ENCODE measurements at places on chromosomes 13 and 19.

GRCh38 chr19:40718774-40719391 lies 2.0 kb downstream of the ITPKC start:
- no peak for DNase-seq

GRCh38 chr13:23547000-23547590 lies 23.1 kb upstream of the TNFRSF19 start:
- no peak for DNase-seq

GRCh38 chr13:94342436-94343242 lies 136.8 kb downstream of the DCT start:
- DNase-seq = no peak

DNA sequence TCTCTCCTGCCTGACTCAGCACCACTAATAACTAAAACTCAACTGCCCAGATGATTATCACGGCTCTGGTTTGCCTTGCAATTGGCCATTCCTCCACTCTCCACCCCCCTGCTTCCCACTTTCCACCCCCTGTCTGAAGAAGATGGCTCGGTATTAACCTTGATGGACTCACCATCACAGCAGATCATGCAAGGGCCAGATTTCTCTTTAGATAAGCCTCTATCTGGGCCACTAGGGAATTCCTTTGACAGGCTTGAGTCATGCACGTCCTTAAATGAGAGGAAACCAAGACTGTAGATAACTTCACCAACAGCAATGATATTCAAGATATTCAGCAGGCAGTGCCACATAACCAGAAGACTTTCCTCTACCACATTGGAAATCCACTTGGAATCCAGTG lies 131.1 kb upstream of the NBEA start:
- no peak for DNase-seq

DNA sequence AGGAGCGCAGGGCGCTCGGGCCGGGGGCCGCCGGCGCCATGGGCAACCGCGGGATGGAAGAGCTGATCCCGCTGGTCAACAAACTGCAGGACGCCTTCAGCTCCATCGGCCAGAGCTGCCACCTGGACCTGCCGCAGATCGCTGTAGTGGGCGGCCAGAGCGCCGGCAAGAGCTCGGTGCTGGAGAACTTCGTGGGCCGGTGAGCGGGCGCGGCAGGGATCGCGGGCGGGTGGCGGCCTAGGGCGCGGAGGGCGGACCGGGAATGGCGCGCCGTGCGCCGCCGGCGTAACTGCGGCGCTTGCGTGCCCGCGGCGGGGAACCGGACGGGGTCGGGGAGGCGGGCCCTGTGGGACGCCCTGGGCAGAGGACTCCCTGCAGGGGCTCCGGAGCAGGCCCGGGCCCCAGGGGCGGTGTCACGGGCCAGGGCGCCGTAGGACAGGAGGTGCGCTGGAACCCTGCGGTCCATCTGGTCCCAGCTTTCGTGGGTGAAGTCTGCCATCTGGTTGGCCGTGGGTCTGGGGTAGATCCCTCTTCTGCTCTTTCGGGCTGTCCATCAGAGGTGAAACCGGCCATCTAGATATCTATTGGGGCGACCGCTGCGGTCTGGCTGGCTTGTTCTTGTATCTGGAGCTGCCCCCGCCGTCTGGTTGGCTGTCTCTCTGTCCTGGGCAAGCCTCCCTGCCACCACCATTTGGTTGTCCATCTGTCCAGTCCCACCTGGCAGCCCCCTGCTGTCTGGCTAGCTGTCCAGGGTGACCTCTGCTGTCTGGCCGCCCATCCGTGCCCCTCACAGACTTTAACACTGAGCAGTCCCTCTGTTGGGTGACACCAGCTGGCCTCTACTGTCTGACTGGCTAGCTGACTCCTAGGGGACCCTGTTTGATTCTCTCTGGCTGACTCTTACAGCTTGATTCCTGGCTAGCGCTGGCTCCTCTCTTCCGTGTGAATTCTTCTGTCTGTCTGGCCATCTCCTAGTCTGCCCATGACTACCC lies 622 bp downstream of the DNM2 start:
- no peak for DNase-seq

DNA sequence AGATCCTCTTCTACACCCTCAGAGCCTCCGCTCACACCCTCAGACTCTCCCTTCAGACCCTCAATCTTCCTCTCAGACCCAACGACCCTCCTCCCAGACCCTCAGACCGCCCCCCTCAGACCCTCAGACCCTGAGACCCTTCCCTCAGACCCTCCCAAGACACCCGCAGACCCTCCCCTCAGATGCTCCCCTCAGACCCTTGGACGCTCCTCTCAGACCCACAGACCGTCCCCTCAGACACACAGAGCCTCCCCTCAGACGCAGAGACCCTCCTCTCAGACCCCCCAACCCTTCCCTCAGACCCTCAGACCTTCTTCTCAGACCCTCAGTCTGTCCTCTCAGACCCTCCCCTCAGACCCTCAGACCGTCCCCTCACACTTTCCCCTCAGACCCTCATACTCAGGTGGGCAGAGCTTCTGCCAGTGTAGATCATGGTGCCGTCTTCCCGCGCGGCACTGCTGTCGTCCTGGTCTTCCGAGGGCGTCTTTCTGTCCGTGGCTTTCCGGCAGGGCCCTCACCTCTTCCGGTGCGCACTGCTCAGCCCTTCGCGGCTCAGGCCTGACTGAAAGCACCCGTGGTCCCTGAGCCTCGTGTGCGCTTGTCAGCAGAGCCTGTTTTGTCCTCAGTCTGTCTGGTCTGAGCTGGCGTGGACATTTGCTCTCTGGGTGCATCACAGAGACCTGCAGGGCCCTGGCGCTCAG lies 18.9 kb upstream of the TFDP1 start:
- DNase-seq = no peak

DNA sequence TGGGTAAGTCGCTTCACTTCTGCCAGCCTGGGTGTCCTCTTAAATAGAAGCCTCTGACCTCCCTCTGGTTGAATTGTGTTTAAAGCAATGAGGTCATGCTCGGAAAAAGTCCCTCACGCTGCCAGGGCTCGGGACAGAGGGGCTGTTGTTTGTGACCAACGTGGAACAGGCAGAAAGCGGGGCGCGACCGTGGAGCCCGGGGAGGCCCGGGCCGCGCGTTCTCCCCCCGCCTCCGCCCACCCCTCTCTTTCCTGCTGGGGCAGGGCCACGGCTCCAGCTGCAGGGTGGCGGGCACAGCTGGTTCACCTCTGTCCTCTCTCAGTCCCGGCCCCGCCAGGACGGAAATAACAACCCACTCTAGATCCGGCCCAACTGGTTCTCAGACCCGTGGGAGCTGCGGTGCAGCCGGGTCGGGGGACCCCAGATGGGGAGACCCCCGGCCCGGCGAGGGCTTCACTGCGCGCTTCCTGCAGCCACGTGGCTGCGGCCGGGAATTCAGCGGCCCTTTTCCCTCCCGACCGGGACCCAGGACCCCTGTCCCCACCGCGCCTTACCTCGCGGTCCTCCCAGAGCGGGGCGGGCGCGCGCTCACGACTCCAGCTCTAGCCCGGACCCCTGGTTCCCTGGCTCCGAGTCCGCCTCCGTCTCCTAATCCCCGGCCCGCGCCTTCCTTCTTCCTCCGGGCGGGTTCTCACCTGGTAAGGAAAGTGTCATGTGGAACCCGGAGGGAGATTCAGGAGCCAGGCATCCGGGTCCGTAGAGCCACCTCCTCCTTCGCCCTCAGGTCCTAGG lies 1.9 kb downstream of the CDC42EP5 start:
- no peak for DNase-seq

GRCh38 chr13:113086991-113087922 lies 18.3 kb upstream of the F7 start:
- DNase-seq = no peak

DNA sequence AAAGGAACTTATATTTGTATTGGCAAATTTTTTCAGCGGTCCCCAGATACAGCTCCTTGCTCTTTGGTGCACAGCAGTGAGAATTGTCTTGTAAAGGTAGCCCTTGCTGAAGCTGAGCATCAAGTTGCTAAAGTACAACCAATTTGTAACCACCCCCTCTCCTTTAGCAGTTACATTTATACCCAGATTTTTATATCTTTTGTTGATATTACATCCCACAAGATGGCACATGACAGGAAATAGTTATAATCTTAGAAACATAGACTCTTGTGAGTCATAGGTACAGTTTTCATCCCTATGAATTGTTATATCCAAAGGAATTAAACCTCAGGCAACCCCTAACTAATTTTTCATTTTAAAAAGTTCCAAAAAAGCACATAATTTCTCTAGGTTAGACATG lies 523.0 kb upstream of the SLITRK1 start:
- no peak for DNase-seq

GRCh38 chr19:47374876-47375693 lies 26.0 kb downstream of the DHX34 start:
- no peak for DNase-seq

- DNase-seq = no peak
These were observed 285.4 kb downstream of the ATP8A2 start for GRCh38 chr13:25657157-25657556.

DNA sequence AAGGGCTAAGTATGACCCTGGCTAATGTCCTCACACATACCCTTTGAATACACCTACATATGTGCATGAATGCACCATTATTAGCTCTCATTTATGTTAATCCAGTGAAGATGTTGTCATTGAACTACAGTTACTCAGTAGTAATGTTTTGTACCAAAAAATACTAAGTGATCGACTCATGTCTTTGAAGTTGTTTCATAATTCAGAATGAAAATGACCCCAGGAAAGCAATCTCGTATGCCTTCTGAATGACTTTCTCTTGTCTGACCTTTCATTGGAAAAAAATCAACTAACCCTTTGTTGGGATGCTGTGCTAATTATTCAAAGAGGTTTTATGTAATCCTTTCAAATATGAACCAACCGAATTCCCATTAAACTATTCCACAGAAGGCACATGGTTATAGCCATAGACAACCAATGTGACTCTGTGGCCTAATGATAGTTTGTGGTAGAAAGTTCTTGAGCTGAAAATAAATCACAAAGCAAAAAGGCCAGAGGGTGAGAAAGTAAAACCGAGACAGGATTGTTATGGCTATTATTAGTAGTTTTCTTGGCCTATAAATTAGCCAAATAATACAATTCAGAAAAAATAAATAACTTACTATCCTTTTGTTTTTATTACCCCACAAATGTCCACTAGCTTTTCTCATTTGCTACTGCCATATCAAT lies 86.8 kb upstream of the STARD13 start:
- no peak for DNase-seq

DNA sequence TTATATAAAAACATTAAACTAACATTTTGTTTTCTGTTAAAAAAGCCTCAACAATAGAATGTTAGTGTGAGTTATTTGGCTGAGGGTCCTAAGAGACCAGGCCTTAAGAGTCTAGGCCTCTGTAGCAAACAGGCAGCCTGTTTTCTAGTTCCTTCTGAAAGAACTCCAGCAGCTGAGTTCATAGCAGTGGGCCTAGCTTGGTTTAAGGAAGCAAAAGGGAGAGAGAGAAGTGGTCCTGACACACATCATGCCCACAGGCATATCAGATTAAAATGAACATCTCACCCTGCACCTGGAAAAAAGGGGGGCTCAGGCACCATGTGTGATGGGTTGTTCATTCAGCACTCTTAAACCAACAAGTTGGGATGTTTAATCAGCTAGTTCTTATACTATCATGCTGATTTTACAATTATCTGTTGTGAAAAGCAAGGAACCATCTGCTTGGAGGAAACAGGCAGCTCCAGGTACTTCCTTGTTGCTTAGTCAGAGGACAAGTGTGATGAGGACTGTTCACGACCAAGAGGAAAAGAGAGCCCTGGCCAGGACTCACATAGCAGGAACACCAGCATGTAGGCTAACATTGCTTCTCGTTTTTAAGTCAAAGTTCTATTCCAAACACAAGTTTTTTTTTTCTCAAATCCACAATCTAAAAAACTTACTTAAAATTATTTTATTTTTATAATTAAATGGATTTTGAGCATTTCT lies 81.3 kb upstream of the FRY start:
- DNase-seq = no peak

DNA sequence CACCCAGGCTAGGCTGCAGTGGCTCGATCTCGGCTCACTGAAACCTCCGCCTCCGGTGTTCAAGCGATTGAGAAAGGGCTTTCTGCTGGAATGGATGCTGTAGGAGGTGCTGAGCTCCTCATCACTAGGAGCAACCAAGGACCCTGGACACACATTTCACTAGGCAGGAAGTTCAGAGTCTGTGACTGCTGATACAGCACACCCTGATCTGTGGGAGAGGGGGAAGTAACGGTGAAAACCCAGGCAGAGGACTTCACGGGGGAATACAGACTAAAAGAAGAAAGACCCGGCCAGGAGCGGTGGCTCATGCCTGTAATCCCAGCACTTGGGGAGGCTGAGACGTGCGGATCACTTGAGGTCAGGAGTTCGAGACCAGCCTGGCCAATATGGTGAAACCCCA lies 11.9 kb upstream of the NOTCH3 start:
- DNase-seq = no peak

DNA sequence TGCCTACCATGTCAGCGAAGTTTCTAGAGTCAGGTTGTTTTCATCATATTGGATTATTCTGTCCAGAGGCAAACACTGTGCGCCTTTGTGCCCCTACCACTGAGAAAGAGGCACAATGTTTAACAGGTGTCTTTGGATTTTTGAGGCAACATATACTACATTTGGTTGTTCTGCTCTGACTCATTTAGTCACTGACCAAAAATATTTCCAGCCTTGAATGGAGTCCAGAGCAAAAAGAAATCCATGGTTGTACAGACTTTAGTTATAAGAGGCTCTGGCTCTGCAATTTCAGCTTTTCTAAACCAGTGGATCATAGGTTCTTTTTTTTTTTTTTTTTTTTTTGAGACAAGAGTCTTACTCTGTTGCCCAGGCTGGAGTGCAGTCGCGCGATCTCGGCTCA lies 35.7 kb downstream of the LACC1 start:
- no peak for DNase-seq

GRCh38 chr19:1671716-1672037 lies 19.3 kb upstream of the TCF3 start:
- no peak for DNase-seq

GRCh38 chr19:48509467-48510194 lies 2.0 kb downstream of the LMTK3 start:
- DNase-seq = no peak
